ENCODE measurements at places on chromosomes 2 and 18.

- no peak for DNase-seq
Observed at GRCh38 chr2:95055262-95055661, 29.8 kb downstream of the MAL start.

DNA sequence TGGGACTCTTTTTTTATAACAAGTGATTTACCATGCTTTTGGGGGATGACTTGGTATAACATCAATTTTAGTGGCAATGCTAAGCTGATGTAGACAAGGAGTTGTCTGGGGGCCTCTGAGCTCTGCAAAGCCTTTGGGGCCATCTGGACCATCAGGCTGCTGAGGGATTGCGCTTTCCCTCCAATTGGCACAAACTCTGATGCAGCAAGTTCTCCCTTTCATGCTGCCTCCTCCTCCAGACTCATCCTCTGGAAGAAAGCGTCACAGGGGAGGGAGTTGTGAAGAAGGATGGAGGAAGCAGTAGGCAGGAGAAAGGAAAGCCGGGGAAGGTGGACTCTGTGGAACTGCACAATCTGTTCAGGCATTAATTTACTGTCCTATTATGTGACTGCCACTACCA lies 10.2 kb upstream of the FAP start:
- no peak for DNase-seq

DNA sequence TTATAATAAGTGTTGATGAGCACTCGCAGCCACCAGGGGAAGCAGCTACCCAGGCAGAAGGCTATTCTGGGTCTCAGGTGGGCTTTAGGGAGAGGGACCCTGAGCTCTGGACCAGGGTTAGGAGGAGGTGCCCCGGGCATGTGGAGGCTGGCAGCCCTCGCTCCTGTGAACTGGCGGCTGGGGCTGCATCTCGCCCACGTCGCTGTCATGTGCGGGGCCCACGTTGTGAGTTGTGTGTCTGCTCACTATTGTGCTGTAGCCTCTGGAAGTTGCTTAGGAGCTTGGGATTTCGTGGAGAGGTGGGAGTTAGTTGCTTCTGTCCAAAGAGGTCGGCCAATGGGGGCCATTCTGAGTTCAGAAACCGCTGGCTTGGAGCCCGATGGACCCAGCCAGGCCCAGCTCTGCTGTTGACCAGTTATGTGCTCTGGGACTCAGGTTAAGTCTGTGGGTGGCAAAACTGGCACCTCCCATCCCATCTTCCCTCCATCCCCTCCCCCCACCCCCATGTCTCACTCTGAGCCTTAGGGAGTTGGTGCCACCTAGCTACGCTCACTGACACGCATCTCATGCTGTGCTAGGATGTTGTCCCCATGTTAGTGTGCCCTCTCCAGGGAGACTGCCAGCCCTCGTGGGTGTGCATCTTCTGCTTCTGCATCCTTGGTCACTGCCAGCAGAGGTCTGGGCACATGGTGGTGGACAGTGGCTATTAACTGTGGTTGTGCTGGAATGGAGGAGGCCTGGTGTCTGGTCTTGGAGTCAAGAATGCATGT lies 18.5 kb downstream of the RRM2 start:
- no peak for DNase-seq

DNA sequence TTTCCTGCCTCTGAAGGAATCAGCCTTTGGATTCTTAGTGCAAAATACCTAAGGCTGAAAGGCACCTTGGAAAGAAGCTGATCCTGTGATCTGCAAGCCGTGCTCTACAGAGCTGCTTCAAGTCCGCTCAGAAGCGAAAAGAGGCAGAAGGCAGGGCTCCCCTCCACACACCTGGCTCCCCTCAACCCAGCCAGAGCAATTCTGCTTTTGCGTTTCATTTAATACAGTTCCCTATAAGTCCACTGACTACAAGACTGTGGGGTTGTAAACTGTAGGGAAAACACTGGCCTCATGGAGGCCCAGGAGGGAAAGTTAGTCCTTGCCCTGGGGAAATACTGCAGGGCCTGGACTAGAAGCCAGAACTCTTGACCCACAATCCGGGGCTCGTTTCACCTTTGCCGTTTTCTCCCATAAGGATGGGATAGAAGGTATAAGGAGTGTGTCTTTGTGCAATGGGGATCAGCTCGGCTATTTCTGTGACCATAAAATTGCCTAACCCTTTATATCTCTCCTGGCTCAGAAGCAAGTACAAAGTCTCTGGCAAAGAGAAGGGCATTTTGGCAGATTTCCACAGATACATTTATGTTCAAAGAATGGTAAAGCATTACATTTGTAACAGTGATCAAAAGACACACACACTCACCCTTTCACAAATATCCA lies 95.8 kb upstream of the TEX51 start:
- no peak for DNase-seq

- DNase-seq = no peak
Observed at GRCh38 chr18:45423659-45424058, 191.6 kb upstream of the SLC14A2 start.

DNA sequence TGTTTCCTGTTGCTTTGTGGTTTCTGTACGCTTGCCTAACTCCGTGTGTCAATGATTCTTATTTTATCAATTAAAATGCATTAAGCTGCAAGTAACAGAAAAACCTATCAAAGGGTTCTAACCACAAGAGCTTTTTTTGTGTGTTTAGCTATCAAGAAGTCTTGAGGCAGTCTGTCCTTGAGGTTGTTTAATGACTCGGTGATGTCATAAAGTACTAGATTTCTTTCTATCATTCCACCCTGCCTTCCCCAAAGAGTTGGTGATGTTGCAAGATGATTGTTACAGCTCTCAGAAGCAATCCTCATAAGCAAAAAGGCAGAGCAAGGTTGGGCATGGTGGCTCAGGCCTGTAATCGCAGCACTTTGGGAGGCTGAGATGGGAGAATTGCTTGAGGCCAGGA lies 51.9 kb upstream of the SPTBN1 start:
- DNase-seq = peak; percentile 26

GRCh38 chr2:98607741-98608115 lies 584 bp downstream of the COA5 start:
- DNase-seq = no peak

GRCh38 chr2:10252224-10252623 lies 50.5 kb upstream of the HPCAL1 start:
- DNase-seq = no peak
